ENCODE measurements at places on chromosomes 3 and 15.

GRCh38 chr3:118244761-118245160 is 789.9 kb downstream of the IGSF11 start:
- no peak overlapping the region for H3K4me3 ChIP-seq
- no peaks in the 10 kb centered on the region for H3K36me3 ChIP-seq
- DNase-seq: no peak
- H3K27ac ChIP-seq: no peak overlapping the region
- H3K27me3 ChIP-seq: no peaks in the 10 kb centered on the region

DNA sequence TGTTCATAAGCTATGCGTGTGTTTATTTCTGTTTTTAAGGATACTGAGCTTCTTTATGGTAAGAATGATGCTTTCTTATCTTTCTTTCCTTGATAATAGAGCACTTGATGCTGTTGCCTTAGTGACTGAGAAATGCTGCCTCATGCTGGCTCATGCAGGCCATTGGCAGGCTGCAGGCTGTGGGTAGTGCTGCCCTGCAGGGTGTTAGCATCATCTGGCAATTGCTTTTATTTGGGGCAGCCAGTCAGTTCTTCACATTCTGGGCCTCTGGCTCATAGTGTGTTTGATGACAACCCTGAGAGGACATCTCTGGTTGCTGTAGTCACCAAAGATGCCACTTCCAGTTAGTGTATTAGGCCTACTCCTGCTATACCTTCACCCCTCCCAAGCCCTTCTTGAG is 66.2 kb upstream of the ONECUT1 start:
- H3K4me3 ChIP-seq: no peak overlapping the region
- H3K36me3 ChIP-seq: no peaks in the 10 kb centered on the region
- no peak overlapping the region for H3K27ac ChIP-seq
- DNase-seq: peak; percentile 56
- peaks cover 3% of the 10 kb centered on the region for H3K4me1 ChIP-seq
- no peaks in the 10 kb centered on the region for H3K27me3 ChIP-seq

DNA sequence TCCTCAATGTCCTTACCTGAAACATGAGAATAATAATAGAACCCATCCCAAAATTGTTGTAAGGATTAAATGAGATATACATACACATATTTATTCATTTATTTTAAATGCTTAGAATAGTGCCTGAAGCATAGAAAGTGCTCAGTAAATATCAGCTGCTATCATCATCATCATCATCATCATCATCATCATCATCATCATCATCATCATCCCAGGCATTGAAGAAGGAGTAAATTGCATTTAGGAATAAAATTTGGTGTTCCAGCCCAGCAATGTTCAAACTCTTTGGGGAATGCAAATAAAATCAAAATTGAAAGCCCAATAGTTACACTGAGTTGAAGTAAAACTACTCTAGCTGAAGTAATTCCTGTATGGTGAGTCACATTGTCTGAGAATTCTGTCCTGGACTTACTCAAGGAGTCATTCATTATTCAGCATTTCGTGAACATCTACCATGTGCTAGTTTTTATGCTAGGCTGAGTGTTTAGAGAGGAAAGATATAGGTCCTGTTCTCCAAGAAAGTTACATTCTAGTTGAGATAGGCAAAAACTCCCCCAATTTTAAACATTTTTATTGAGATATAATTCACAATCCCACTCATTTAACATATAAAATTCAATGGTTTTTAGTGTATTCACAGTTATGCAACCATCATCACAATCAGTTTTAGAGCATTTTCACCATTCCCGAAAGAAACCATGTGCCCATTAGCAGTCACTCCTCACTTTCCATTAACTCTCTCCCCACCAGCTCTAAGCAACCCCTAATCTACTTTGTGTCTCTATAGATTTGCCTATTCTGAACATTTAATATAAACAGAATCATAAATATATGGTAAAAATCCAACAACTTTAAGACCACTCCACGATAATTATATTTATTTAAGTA is 107.2 kb downstream of the FRMD5 start:
- no peak overlapping the region for H3K27ac ChIP-seq
- H3K4me1 ChIP-seq: no peaks in the 10 kb centered on the region
- H3K36me3 ChIP-seq: no peaks in the 10 kb centered on the region
- peak; percentile 15 for DNase-seq
- H3K4me3 ChIP-seq: no peak overlapping the region
- no peaks in the 10 kb centered on the region for H3K27me3 ChIP-seq

DNA sequence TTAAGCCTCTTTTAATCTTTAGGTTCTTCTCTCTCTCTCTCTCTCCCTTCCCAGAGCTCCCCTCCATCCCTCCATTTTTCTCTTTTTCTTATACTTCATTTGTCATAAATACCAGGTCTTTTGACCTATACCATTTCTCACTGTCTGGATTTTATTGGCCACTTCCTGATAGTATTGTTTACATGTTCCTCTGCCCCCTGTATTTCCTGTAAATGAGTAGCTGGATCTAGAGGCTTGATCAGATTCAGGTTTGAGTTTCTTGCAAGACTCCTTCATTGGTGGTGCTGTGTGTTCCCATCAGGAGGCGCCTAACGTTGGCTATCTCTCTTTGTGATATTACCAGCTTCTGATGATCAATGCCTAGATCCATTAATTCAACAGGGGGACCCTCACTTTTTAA is 42.2 kb downstream of the DAPK2 start:
- no peak for DNase-seq
- no peaks in the 10 kb centered on the region for H3K36me3 ChIP-seq
- no peaks in the 10 kb centered on the region for H3K4me1 ChIP-seq
- no peak overlapping the region for H3K4me3 ChIP-seq

GRCh38 chr3:11438646-11439045 is 166.4 kb downstream of the ATG7 start:
- peak; percentile 19 for DNase-seq
- H3K27me3 ChIP-seq: no peaks in the 10 kb centered on the region
- H3K4me3 ChIP-seq: no peak overlapping the region
- no peaks in the 10 kb centered on the region for H3K4me1 ChIP-seq
- H3K36me3 ChIP-seq: no peaks in the 10 kb centered on the region
- H3K27ac ChIP-seq: no peak overlapping the region
